Common myeloid progenitor, CD34-positive (primary cell): ENCODE measurements at places on chromosomes 6 and 20.

GRCh38 chr6:13411484-13411883 is 75.9 kb downstream of the GFOD1 start:
- no peak for DNase-seq

DNA sequence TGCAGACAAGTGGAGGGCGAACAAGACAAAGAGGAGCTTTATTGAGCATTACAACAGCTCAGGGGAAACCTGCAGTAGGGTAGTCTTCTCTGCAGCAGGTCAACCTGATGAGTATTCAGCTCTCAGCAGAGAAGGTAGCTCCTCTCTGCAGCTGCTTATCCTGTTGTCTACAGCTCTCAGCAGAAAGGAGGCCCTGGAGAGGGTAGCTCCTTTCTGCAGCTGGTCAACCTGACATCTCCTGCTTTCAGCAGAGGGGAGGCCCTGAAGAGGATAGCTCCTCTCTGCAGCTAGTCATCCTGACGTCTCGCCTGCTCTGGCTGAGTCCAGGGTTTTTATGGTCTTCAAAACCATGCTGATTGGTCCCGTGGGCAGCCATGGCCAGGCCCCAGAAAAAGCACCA is 113.6 kb downstream of the CD24 start:
- no peak for DNase-seq

- no peak for DNase-seq
Measured at GRCh38 chr6:131917763-131918649, 33.2 kb downstream of the CCN2 start.

- DNase-seq: no peak
Measured at GRCh38 chr20:59748619-59749191, 144.4 kb downstream of the PHACTR3 start.

GRCh38 chr6:54282186-54282585 is 26.1 kb upstream of the TINAG start:
- DNase-seq: no peak

GRCh38 chr6:84835340-84835739 is 70.9 kb upstream of the TBX18 start:
- DNase-seq: no peak

DNA sequence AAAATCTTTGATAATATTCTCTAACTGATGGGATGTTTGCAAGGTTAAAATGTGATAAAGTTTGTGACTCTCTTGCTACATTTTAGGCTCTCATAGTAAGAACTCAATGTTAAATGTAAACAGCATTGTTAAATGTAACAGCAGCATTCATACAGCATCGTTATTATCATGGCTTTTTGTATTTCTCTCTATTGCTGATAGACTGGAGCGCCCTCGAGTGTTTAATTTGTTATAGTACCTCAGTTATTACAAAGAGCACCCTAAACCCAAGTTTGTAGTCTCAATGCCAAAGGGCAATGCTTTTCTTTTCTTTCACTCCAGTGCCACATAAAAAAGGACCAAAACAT is 14.9 kb upstream of the TTPAL start:
- peak; percentile 58 for DNase-seq

DNA sequence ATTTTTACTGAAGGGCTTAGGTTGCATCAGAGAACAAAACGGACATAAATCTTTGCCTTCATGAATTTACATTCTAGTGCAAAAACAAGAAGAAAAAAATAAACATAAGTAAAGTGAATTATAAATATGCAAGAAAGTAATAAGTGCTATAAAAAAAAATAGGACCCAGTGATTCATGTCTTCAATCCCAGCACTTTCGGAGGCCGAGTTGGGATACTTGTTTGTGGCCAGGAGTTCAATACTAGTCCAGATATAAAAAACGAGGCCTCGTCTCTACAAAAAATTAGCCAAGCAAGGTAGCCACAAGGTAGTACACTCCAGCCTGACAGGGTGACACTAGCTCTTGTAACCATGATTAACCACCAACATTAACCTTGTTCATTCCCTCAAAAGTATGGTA is 193.5 kb downstream of the SIM1 start:
- DNase-seq: no peak

GRCh38 chr6:158819213-158819976 is at the start of gene EZR:
EZR (minus strand) TSS chr6:158819368; CDS start chr6:158818093, 1,275 bp downstream.
- DNase-seq: peak; percentile 87
